ENCODE measurements at places on chromosomes 1 and 21.
A peak's percentile ranks its signal among the peaks of the same experiment; 100 is the strongest.

- no peak for DNase-seq
Observed at GRCh38 chr1:44328671-44329416, 26.2 kb downstream of the ERI3 start.

DNA sequence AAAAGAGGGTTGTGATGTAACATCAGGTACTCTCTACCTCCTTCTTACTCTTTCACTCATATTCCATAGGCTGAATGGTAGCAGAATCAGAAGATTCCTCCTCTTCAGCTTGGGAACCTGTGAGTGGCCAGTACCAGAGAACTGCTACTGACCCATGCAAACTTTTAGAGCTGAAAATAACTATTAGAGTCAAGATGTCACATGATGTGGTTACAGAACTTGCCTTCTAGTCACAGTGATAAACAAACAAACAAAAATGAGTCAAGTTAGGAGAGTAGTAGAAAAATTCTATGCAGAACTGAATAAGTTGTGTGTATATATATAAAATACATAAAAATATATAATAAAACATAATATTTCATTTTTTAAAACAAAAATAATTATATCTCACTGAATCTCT, 47.6 kb upstream of the RGS1 start:
- DNase-seq = no peak

DNA sequence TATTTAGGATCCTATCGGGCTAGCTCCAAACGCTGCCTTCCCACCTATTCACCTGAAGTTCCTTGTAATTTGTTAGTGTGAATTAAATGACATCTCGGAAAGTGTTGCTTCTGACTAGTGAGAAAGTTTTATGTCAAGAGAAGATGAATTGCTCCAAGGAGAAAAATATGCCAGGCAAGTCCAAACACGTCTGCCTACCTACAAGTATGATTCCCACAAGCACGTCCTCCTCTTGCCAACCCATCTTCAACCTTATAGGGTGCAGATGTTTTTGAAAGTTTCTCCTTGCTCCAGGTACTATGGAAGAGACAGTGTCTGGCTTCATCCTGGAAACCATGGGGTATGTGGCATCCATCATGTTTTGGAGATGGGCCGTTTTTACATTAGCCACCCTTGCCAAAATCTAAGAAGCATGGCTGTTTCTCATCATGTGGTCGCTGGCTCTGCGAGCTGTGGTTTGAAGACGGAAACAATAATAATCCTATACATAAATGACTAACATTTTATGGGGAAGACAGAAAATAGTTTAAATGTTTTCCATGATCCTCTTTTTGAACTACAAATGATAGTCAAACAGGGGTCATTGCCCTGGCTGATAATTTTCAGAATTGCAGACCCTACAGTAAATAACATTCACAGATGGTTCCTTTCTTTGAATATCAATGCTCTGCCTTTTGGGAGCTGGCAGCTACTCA, 505.8 kb downstream of the SMYD3 start:
- no peak for DNase-seq

DNA sequence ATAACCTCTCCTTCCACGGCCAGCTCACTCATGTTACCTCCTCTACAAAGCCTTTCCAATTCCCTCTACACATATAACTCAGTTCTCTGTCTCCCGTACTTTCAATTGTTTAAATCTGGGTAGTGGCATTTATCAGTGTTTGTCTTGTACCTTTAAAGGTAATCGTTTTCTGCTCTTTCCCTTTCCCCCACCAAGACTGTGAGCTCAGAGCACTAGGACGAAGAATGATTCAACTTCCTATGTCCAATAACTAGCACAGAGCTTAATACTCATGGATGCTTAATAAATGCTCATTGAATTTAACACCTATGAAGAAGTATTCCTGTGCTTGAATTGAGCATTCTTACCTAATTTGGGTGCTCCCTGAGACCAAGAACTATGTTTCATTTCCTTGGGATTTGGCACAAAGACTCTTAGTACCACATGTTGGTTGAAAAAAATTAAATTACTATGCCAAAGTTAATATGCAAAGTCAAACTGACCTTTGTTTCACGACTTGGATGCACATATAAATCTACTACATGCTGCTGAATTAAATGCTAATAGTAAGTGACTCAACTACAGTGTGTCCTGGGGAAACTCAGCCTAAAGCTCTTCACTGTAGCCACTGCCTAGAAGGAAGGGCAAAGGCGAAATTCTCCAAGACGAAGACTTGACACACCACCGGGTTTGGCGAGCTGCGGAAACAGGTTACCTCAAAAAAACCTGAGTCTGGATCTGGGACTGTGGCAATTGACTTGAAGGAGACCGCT, 30.6 kb upstream of the C1orf185 start:
- DNase-seq = no peak

DNA sequence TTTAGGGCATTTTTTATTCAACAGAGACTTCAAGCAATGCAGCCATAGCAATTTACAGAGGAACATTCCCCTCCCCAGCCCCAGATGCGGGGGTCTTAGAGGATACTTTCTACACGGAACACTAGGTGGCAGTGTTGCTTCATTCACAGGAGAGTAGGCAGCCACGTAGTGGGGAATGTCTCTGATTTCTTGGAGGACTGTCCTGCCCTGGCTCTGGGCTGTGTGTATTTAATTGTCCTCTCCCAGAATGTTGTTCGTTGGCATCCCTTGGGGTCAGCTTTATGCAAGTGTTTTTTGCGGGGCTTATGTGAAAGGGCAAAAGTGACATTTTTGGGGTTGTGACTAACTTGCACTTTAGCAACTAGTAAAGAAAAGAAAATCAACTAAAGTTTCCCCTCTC, 96.9 kb downstream of the PAPPA2 start:
- peak; percentile 77 for DNase-seq

GRCh38 chr1:86798608-86799291, 94.4 kb downstream of the SH3GLB1 start:
- no peak for DNase-seq

GRCh38 chr1:24591781-24592180, 35.9 kb downstream of the NCMAP start:
- DNase-seq = no peak

- no peak for DNase-seq
Observed at GRCh38 chr1:234691567-234691966, 81.6 kb upstream of the IRF2BP2 start.

DNA sequence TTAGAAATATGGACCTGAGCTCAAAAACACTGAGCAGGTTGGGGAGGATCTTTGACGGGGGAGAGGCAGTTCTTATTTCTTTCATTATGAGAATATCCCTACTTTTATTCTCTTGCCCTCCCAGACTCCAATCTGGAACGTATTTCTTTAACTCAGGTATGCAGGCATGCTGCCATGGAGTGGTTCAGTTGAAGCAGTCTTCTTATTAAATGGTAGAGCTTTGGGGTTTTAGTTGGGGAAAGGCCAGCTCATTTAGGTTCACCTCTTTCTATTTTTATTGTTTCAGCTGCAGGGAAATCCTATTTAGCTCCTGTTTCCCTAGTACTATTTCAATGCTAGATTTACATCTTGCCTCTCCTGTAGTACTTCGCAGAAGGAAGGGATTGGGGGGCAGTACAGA, 198.9 kb downstream of the TTLL7 start:
- no peak for DNase-seq

DNA sequence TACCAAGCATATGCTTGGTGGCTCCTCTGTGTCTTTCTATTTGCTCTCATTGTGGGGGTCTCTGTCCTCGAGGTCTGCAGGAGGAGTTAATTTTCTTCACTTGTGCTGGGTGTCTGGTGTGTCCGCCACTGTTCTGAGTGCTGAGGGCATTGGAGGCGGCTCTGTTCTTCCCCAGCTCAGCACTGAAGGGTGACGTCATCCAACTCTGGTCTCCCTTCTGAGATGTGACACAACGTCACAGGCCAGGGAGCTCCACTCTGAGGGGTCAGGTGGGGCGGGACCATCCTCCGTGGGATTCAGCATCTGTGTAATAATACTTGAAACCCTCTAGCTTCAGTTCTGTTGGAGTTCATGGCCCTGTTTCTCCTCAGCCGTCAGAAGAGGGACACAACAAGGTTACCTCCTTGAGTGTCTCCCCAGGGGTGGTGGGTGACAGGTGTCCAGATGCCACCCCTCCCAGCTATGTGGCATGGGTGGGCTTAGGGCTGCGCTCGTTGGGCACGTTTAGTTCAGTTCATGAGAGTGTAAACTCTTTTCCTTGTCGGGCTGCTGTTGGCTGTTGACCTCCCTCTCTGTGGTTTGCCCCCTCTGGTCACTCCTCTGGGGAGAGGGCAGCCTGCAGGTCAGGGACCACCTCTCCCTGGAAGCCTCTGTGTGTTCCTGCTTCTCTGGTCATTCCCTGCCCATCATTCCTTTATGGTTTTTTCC, 3.1 kb downstream of the IBA57 start:
- DNase-seq = no peak

DNA sequence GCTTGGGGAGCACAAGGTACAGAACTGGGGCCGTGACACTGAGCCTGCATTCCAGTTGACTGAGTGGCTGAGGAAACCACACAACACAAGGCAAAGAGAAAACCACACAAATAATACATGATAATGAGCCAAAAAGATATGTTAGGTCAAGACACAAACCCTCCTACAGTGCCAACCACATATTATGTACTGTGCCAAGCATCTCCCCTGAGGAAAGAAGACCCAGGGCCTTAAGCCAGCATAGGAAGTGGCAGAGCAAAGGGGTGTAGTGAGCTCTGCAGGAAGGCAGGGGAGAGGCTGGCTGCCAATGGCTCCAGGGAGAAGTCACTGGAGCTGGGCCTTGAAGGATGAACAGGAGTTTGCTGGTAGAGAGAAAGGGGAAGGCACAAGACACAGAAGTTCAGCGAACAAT, 28.2 kb downstream of the CTNNBIP1 start:
- no peak for DNase-seq

- peak; percentile 95 for DNase-seq
Observed at GRCh38 chr1:9902060-9902452, 8.0 kb downstream of the CTNNBIP1 start.

DNA sequence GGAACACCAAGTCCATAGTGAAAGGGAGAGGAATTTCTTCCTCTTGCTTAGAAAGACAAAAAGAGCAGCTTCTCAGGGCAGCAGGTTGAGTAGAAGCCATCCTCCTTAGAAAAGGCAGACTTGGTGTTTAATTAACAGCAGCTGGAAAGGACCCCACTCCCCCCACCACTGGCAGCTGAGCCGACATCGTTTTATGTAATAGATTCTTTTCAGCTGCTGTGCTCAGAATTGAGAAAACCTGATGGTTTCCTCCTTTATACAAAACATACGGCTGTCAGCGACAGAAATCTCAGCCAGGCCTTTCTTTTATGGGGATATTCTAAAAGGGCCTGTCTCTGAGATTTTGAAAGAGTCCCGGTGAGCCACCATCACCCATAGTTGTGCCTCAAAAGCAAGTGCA, 49.9 kb downstream of the MAN1C1 start:
- DNase-seq = no peak

All from G401 (cell line).